ENCODE measurements at places on chromosomes 6 and 20. TPM values are rescaled to one million over a fixed set of nuclear protein-coding genes. Genes with fewer than 3 reads are reported as not detected.
A peak's percentile ranks its signal among the peaks of the same experiment; 100 is the strongest.

- no peak for ATAC-seq
Observed at GRCh38 chr6:40390144-40390800, 196.9 kb downstream of the LRFN2 start.

GRCh38 chr6:53065266-53066076 lies at the start of gene FBXO9:
TSS of gene FBXO9 (plus strand) at chr6:53065404. CDS start at chr6:53065790, 386 bp downstream.
- ATAC-seq = peak; percentile 64

- ATAC-seq = peak; percentile 51
Observed at GRCh38 chr6:14123386-14124111, 6.0 kb downstream of the CD83 start.

DNA sequence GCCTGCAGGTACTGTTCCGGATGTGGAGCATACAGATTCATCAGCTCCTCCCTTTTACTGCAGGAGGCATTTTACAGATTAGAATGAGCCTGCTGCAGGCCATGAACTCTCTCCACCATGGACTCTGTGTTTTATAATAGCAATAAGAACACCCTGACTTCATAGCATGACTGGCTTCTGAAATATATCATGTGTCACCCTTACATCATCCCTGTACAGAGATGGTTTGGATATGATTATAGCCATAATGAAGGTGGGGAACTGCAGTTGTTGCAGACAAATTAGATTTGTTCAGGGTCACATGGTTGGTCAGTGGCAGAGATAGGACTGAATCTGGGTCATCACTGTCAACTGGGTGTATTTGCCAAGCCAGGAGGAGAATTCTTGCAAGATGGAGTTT lies 100.7 kb downstream of the FOXO3 start:
- ATAC-seq = no peak

DNA sequence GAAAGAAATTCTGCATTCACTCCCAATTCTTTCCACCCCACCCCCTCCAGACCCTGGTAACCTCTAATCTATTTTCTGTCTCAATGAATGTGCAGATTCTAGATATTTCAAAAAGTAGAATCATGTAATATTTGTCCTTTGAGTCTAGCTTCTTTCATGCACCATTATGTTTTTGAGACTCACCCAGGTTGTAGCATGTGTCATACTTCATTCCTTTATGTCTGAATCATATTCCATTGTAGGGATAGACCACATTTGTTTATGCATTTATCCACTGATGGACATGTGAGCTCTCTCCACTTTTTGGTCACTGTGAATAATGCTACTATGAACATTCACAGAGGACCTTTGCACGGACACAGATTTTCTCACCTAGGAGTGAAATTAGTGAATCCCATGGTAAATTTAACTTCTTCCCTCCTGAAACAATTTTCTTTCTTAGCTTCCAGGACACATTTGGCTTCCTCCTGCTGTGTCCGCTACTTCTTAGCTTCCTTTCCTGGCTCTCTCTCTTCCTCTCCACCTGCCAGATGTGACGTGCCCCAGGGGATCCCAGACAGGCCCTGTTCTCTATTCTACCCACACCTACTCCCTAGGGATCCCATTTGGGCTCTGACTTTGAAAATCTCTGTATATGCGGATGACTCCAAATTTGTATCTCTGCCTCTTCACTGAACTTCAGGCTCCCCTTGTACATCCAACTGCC lies 24.1 kb upstream of the ARFGEF2 start:
- peak; percentile 66 for ATAC-seq

DNA sequence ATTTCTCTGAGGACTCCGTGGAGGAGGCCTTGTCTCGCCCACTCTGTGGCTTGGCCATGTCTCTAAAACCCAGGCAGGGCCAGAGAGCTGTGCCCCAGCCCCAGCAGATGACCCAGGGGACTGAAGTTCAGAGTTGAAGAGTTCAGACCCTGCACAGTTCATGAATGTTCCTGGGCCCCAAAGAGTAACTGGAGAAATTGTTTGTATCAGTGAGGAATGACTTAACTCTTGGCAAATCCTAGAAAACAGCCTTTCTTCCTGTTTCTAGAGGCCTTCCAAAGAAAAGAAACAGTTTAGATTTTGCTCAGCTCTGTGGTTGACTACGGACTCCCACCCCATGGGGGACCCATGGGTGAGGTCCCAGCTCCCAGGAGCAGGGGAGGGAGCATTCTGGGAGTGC lies 62.1 kb upstream of the EYA2 start:
- no peak for ATAC-seq

GRCh38 chr6:136114661-136115060 lies 135.4 kb downstream of the MTFR2 start:
- no peak for ATAC-seq

The UNC5CL gene
- total RNA-seq = 0.19 TPM

GRCh38 chr6:70241991-70242420 lies 60.9 kb downstream of the COL9A1 start:
- ATAC-seq = no peak

GRCh38 chr20:49659056-49659455 lies 54.6 kb downstream of the B4GALT5 start:
- ATAC-seq = no peak

The ADAM33 gene
- total RNA-seq = 74.3 TPM

GRCh38 chr6:137830511-137830911 lies 36.5 kb upstream of the TNFAIP3 start:
- no peak for ATAC-seq

The RIMS1 gene
- 23.3 TPM for total RNA-seq

- ATAC-seq = no peak
Observed at GRCh38 chr6:120129228-120129627, 779.7 kb upstream of the MAN1A1 start.

GRCh38 chr6:83096791-83097190 lies 29.3 kb downstream of the DOP1A start:
- ATAC-seq = no peak

The SEMG1 gene
- total RNA-seq = not detected

GRCh38 chr6:64672651-64673050 lies 1034.4 kb downstream of the EYS start:
- no peak for ATAC-seq

GRCh38 chr6:25392372-25392771 lies 113.2 kb downstream of the CARMIL1 start:
- no peak for ATAC-seq

DNA sequence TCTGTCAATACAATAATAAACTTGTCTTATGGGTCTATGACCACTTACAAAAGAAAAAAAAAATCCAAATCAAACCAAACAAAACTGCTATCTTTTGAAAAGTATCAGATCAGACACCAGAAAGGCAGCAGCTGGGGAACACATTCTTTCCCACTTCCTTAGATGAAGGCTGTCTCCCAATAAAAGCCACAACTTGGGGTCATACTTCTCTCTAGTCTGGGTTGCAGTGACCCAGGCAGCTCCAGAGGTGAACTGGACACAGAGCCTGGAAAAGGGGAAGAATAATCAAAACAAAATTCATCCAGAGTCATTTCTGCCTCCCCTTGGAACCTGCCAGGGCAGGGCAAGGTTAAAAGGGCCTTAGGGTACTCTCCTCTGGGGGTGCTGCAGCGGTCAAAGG lies 19.1 kb downstream of the ATXN1 start:
- ATAC-seq = no peak

- ATAC-seq = no peak
Observed at GRCh38 chr6:47598367-47598766, 100.0 kb upstream of the ADGRF4 start.

DNA sequence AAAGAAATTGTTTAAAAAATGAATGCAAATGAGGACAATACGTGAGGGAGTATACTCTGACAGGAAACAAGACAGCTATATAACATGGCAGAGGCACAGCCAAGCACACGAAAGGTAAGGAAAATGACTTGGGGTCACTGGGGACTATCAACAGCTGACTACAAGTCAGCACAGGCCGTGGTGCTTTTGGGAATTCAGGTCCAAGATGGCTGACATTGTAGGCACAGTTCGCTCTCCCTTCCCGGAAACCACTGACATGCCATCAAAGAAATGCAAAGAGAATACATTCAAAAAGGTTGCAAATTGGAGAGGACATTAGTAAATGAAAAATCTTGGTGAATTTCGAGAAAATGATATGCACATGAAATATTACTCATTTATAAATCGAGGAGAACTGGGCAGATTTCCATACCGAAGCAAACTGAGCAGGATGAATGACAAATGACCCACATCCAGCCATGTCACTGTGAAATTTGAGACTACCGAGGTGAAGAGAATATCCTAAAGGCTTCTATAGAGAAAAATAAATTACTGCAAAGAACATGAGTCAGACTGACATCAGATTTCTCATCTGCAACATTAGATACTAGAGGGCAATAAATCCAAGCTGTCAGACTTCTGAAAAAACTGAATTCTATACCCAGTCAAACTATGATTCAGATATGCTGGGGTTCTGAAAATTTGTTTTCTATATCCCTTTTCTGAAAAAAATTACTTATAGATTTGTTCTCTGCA lies 391.1 kb downstream of the BTBD9 start:
- ATAC-seq = no peak

The FRS3 gene
- total RNA-seq = 4.4 TPM

GRCh38 chr20:49832632-49833327 lies 20.2 kb downstream of the SLC9A8 start:
- peak; percentile 70 for ATAC-seq

GRCh38 chr6:160972111-160972510 lies 19.5 kb upstream of the MAP3K4 start:
- no peak for ATAC-seq

GRCh38 chr20:1883986-1884385 lies 11.2 kb upstream of the SIRPA start:
- ATAC-seq = no peak

DNA sequence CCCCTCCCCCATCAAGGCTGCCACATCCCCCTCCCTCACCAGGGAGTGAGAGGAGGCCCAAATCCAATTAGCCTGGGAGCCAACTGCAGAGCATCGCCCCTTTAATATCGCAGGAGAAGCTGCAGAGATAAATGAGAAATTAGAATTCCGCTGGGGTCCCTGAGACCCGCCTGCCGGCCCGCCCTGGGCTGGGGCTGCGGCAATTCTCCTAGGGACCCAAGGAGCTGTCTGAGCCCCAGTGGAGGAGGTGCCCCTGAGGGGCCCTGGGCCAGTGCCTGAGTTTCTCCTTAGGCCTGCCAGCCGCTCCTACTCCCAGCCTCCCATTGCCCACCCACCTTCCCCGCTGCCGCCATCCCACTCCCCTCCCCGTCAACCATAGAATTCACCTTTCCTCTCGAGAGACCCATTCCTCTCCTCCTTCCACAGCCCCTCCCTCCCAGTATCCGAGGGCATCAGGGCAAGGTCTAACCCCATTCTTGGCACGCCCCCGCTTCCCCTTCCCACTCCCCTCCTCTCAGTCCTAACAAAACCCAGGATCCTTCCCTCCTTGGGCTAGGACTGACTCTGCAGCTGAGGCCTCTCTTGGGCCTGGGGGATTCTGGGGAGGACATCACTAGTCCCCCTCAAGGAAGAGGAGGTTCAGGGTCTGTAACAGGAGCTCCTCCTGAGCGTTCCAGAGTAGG lies 20.0 kb upstream of the CDH22 start:
- no peak for ATAC-seq

DNA sequence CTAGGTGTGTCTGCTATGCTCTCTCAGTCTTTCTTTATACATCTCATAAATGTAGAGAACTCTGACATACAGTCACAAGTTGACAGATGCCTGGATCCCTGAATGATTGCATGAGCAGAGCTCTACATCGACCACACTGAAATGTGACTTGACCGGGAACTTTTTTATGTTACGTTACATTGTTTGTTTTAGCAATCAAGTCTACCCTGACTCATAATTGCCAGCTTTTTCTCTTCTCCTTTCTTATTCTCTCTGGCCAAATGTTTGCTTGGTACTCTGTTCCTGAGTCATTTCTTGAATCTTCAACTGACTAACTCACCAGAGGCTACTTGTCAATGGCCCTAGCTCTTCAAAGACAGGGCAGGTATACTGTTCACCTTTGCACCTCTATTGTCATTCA lies 213.6 kb upstream of the DTNBP1 start:
- peak; percentile 39 for ATAC-seq

The MTFR2 gene
- total RNA-seq = not detected

DNA sequence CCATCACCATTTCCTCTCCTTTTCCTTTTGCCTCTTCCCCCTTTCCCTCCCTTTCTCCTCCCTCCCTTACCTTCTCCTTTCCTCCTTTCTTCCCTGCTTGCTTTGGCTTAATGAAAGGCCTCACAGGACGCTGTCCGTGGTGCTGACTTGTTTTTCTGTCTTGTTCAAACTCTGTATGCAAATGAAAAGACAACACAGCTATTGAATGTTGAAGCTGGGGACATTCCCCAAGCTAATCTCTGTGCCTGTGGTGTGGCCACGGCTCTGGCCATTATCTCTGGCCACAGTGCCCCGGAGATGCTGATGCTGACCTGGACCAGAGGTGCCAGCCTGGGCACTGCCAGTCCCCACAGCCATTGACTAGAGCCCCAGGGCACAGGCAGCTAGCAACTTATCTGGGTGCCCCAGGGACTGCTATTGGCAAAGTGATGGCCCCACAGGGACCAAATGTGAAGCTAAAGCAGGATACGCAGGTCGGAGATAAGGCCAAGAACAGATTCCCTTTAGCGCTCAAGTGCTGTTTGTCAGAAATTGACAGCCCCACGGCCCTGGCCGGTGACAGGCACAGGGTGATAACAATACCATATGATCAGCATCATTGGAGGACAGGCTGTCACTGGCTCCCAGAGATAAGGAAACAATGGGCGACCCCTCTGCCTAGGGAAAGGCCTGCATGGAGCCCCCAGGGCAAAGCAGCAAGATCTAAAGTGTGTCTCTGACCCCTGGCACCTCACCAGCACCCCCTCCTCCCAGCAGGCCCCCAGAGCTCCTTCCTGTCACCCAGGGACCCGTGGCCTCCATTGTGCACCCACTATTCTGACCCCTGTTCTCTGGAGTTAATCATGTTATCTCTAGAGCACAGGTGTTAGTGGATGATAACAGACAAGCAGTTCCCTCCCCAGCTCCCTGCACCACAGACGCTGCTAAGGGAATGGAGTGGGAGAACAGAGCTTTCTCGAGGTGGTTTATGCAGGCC lies 31.6 kb upstream of the SLC32A1 start:
- ATAC-seq = no peak

GRCh38 chr20:40489886-40490285 lies 199.2 kb downstream of the MAFB start:
- no peak for ATAC-seq

GRCh38 chr6:43871284-43871683 lies 101.3 kb downstream of the VEGFA start:
- no peak for ATAC-seq

- ATAC-seq = no peak
Observed at GRCh38 chr6:40542175-40542764, 44.9 kb downstream of the LRFN2 start.

GRCh38 chr6:44004136-44004535 lies 123.1 kb downstream of the MRPL14 start:
- ATAC-seq = no peak

The CCDC167 gene
- total RNA-seq = 14.8 TPM

The GPR6 gene
- total RNA-seq = not detected

GRCh38 chr20:25011261-25011660 lies 18.7 kb upstream of the APMAP start:
- no peak for ATAC-seq

- ATAC-seq = no peak
Observed at GRCh38 chr6:107545763-107546162, 55.8 kb downstream of the SOBP start.
